ENCODE measurements at places on chromosomes 1 and 21.
A peak's percentile ranks its signal among the peaks of the same experiment; 100 is the strongest.

DNA sequence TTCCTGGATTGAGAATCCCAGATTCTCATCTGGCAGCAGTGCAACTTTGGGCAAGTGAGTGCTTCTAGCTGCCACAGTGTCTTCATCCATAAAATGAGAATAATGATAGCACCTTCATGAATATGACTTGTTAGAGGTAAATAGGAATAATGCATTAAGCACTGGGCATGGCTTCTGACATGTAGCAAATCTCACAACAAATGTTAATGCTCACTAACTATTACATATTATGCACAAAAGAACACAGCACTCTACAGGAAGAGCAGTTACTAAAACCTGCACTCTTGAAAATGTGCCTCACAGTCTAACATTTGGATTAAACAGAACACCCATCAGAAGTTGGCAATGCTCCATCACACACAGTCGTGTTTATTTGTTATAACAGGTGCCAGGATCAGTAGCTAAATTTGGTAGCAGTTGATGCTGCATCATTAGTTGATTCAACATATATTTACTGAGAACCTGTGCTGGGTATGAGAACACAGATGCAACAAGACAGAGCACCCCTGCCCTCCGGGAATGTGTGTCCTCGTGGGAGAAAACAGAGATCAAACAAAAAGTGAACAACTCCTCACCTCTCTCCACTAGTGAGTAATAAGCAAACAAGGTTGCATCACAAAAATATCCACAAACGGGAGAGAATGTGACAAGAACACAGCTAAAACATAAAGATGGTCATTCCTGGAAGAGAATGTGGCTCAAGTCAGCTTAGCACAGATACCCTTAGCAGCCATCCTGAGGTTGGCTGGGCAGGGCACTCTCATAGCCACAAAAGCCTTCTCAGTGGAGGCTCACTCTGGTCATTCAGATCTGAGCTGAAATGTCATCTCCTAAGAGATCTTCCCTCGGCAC is 26.2 kb upstream of the LBR start:
- DNase-seq = peak; percentile 75

- no peak for DNase-seq
Observed at GRCh38 chr1:235423214-235423652, 56.0 kb downstream of the TBCE start.

- DNase-seq = no peak
Observed at GRCh38 chr1:154478013-154478412, 24.0 kb upstream of the TDRD10 start.

DNA sequence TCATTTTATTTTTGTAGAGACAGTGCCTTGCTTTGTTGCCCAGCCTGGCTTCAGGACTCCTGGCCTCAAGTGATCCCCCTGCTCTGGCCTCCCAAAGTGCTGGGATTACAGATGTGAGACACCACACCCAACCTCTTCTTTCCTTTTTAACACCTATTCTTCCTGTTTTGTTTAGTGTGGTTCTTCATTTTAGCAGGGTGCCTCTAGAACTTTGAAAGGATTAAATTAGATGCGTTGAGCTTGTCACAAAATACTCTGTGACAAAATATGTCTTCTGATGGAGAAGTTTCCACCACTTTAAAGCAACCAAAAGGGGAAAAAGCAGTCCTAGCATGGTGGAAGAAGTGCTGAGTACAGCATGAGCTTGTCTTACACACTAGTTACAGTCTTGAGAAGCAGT is 42.0 kb downstream of the CDC14A start:
- DNase-seq = no peak

- no peak for DNase-seq
Observed at GRCh38 chr1:180981596-180982387, 40.9 kb downstream of the STX6 start.

DNA sequence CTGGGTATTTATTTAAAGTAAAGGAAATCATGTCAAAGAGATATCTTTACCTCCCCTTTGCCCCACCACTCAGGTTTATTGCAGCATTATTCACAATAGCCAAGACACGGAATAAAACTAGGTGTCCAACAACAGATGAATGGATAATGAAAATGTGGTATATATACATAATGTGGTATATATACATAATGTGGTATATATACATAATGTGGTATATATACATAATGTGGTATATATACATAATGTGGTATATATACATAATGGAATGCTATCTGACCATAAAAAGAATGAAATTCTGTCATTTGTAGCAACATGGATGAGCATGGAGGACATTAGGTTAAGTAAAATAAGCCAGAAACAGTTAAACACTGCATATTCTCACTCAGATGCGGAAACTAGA is 262.6 kb upstream of the PLXNA2 start:
- no peak for DNase-seq

- DNase-seq = no peak
Observed at GRCh38 chr1:238186887-238187574, 296.3 kb upstream of the ZP4 start.

DNA sequence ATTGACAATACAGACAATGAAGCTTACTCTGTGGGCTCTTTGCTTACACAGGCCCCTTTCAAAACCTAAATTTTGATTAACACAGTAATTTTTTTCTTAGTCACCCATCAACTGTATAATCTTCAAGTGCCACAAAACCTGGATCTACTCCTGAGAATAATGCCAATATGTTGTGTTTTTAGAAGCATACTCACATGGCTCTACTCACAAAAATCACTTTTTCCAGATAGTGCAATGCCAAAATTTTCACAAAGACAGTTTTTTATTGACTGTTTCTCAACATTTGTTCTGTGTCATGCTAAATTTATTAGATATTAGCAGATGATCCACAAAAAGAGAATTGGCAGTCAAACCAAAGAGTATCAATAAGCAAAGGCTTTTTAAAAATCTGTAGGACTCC is 493.7 kb upstream of the C1orf87 start:
- DNase-seq = no peak

- no peak for DNase-seq
Observed at GRCh38 chr1:160171980-160172379, 18.4 kb upstream of the CASQ1 start.

GRCh38 chr1:195915826-195916225 is 692.4 kb downstream of the KCNT2 start:
- DNase-seq = no peak

DNA sequence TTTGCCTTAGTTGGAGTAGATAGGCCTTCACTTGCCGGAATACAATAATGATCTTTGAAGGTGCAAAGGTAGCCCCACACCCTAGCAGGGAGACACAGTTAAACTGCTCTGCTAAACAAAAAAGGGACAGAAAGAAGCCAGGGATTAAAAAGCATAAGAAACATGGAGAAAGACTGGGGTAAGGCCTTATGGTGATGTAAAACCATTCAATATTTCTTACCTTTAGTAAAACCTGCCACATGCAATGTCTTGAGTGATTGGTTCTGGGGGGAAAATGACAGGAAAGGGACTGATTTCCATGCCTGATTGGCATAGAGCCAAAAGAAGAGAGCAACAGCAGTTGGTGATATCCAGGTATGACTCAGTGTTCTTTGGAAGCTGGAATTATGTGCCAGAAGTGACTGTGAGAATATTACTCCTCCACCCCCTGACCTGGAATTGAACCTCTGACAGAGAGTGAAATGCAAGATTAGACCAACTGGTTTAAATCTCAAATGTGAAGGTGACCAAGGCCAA is 8.1 kb downstream of the DNASE2B start:
- DNase-seq = no peak

All from epithelial cell of prostate (primary cell).